ENCODE measurements at places on chromosomes 1 and 21.

DNA sequence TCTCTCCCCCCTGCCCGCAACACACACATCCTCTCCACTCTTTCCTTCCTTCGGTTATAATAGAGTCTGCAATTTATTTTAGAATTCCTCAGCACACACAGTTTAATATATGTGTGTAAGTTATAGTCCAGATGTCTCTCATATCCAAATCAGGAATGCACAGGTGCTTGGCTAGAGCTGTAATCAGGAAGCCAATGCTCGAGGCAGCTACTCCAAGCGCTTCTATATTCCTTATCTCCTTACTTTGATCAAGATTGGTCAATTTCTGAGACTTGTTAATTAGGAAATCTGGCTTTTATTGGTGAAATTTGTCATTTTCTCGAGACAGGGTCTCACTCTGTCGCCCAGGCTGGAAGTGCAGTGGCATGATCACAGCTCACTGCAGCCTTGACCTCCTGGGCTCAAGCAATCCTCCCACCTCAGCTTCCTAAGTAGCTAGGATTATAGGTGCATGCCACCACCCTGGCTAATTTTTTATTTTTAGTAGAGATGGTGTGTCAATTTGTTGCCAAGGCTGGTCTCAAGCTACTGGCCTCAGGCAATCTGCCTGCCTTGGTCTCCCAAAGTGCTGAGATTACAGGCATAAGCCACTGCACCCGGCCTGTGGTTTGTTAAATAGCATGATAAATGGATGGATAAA is 27.7 kb downstream of the RPL5 start:
- no peak for DNase-seq

- DNase-seq = no peak
These were observed 34.8 kb downstream of the L1TD1 start for GRCh38 chr1:62229468-62229867.

DNA sequence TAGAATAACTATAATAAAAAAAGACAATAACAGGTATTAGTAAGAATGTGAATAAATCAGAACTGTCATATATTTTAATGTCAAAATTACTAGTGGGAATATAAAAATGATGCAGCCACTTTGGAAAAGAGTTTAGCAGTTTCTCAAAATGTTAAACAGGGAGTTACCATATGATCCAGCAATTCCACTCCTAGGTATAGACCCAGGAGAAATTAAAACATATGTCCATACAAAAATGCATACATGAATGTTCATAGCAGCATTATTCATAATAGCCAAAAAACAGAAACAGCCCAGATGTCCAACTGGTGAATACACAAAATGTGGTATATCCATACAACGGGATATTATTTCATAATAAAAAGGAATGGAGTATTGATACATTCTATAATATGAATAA is 71.6 kb downstream of the NVL start:
- DNase-seq = no peak

DNA sequence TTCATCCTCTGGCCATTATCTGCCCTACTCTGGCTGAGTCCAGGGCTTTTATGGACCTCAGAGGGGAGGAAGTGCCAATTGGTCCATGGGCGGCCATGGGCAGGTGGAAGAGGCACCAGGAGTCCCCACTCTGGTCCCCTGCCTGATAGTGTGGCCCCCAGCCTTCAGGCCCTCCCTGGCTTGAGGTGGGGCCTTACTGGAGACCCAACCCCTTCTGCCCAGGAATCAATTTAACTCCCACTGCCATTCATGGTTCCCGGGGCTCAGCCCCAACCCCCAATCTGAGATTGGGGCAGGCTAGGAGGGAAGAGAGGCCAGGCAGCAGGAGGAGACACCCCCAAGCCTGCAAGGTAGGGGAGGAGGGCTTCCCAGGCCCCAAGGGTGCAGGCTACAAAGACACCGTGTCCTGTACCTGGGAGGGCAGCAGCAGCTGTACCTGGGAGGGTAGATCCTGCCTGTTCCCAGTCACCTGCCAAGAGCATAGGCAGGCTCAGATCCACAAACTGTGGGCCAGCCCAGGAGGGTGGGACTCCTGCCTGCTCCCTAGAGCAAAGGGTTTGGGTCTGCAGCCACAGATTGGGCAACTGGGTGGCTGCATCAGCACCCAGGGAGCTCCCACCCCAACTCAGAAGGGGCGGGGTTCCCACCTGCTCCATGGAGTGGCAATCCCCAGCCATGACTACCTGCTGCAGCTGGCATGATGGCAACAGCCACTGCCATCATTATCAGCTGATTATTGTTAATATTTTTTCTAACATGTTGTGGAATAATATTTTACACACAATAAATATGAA is 1044.1 kb upstream of the B3GALT2 start:
- DNase-seq = no peak

- no peak for DNase-seq
These were observed 8.8 kb upstream of the CDCP2 start for GRCh38 chr1:54161495-54162168.

GRCh38 chr1:61674221-61674620 is 50.7 kb downstream of the TM2D1 start:
- DNase-seq = no peak

DNA sequence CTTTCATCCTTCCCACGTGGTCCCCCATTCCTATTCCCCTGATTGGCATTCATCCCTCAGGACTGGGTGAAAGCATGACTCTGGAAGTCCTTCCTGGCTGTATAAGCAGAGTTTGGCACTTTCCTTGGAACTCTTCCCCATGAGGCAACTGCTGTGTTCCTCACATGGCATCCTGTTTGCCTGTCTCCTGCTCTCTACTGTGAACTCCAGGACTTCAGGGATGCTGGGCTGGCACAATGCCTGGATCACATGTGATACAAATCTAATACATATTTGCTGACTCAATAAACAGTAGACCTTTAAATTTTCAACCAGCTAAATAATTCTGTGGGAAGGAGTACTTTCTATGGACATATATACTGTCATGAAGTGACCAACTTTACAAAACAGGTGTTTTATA is 46.8 kb upstream of the EDEM3 start:
- DNase-seq = no peak

DNA sequence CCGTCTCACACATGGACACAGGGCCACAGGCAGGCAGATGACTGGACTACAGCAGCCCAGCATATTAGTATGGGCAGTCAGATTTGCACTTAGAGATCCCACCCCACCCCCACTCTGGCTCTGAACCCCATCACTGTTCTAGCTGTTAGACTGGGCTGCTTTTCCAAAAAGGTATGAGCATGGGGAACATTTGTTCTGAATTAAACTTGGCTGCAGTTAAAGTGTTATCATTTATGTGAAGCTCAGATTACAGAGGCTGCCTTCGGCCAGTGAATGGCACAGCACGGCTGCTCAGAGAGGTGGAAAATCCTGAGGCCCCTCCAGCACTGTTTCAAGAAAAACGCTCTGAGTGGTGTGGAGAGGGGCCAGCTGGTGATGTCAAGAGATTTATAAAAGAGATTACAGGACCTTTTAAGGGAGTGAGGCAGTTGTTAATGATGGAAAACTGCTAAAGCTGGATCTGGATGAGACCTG is 6.9 kb upstream of the NOS1AP start:
- DNase-seq = no peak

- no peak for DNase-seq
These were observed at the start of gene RPS6KA1 for GRCh38 chr1:26529655-26530409. Gene RPS6KA1 (plus strand): TSS chr1:26529761. CDS start chr1:26529921, 160 bp downstream.

GRCh38 chr21:41614511-41614910 is 106.6 kb upstream of the TMPRSS2 start:
- no peak for DNase-seq

DNA sequence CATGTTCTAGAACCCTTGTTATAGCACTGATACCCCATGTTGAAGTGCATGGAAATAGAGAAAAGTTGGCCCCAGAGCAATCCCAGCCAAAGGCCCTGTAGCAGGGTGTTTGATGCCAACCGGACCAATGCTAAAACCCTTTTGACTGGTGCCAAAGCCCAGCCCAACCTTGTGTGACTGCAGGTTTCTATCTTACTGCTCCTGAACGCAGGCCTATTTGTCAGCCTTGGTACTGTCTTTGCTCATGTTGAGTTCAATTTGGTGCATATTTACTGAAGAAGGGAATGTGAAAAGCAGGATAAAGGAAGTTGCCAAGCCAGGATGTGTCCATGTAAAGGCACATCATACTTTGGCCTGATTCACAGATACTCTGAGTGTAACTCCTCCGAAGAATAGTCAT is 51.7 kb upstream of the NFASC start:
- DNase-seq = no peak

GRCh38 chr21:16768096-16768495 is 744.7 kb upstream of the CXADR start:
- DNase-seq = no peak

- DNase-seq = no peak
These were observed 516 bp downstream of the RCOR3 start for GRCh38 chr1:211259638-211260126.

DNA sequence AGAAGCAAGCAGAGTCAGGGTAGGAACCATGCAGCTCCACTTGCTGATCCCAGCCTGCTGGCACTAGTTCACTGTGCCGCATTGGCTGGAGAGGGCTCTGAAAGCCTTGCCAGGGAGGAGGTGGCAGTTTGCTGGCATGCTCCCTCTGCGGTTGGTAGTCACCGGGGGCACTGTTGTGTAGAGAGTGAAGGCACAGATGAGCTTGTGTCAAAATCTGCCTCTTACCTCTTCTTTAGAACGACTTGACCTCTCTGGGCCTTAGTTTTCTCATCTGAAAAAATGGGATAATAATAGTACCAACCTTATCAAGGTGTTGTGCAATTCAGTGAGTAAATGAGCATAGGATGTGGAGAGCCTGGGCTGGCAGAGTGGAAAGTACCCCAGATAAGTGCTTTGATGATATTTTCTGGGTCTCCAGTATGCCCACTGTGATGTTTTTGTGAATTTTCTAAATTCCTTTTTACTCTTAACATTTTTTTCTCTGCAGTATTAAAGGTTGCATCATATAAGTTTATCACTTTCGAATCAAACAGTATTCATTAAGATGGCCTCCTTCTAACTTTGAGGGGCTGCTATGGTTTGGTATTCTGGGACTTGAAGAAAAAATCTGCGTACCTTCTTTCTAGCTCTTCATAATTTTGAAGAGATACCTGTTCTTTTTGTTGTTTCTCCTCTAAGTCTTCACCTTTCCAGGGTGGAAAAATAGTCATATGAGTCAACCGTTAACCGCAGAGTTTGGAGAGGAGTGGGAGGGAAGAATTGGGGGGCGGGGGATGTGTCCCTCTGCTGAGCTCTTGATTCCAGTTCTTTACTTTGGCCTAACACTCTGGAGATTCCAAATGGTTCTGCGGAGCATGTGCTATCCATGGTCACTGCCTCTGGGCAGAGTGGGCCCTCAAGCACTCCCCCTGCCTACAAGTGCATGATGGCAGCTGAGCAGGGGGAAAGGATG is 26.8 kb downstream of the SZRD1 start:
- no peak for DNase-seq

GRCh38 chr21:46349134-46349760 is 25.3 kb downstream of the PCNT start:
- DNase-seq = no peak

GRCh38 chr21:39385299-39386145 is 36.6 kb upstream of the HMGN1 start:
- DNase-seq = peak; percentile 50

DNA sequence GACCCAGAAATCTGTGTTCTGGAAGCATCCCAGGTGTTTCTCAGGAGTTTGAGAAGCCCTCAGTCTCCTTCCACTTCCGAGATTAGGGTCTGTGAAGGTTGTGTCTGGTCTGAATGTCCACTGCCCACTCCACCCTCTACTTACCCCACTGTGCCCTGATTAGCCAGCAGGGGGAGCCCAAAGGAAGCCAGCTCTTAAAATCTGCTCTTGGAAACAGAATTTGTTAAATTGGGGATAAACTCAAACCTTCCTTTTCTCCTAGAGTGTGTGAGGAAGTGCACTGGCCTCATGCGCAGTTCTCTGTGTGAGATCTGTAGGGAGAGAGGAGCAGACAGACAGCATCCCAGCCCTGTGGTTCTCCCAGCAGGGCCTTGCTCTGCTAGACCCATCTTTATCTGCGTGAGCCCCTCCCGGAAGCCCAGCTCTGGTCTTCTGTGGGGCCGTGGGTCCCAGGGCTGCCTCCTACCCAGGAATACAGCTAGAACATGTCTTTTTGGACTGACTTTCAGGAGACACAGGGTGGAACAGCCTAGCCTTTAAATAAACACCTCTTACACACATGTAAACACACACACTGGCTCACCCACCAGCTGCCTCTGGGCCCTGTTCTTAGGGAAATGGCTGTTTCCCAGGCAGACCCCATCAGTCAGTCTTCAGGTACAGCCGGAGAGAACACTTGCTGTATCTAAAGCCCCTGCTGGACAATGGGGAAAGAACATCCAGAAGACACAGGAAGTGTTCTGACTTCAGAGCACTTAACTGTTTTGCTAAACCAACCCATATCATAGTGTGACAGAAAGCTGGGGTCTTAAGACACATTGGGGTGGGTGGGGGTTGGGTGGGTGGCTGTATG is 52.2 kb downstream of the SMYD2 start:
- DNase-seq = no peak

GRCh38 chr1:94713472-94714141 is 106.5 kb upstream of the SLC44A3 start:
- peak; percentile 95 for DNase-seq

DNA sequence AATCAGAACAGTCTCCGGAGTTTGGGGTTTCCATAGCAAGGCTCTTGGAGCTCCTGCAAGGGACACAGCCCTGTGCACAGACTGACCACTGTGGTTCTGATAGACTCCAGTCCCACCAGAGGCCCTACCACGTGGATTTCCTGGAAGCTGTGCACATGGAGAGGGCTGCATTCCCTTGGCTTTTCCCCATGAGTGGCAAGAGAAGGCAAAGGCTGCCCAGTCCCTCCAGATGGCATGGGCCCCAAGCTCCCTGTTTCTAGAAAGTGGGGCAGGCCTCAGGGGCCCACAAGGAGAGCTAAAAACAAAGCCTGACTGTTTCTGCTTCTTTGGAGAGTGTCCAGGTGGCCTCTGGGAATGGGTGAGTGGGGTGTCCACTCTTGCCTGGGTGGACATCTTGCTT is 87.5 kb downstream of the DDX20 start:
- no peak for DNase-seq

DNA sequence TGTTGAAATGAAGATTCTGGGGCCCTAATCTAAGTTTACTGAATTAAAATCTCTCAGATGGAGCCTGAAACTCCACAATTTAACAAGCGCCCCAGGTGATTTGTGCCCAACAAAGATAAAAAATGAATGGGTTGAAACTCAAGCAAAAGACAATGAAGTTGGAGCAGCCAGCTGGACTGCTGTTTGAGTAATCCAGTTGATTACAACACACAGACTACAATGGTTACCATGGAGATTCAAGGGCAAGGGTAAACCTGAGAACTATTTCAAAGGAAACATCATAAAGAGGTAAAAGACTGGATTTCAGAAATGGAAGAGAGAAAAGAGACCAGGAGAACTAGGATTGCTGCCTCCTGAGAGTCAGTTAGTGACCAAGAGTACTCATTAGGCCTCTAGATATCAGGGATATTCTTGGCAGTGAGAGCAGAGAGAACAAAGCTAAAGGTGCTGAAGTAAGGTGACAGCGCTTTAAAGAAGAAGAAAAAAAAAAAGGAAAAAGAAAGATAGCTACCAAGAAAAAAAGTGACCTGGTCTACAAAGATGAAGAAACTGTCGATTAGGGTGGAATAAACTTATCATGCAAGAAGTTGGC is 44.5 kb downstream of the LRRC53 start:
- DNase-seq = peak; percentile 20

GRCh38 chr1:36106269-36106668 is 17.6 kb downstream of the ADPRS start:
- DNase-seq = no peak

Measured in foreskin keratinocyte (primary cell).